ENCODE measurements at places on chromosomes 7 and 10.

- no peak for DNase-seq
These were observed 74.1 kb upstream of the UNC5B start for GRCh38 chr10:71138166-71138830.

DNA sequence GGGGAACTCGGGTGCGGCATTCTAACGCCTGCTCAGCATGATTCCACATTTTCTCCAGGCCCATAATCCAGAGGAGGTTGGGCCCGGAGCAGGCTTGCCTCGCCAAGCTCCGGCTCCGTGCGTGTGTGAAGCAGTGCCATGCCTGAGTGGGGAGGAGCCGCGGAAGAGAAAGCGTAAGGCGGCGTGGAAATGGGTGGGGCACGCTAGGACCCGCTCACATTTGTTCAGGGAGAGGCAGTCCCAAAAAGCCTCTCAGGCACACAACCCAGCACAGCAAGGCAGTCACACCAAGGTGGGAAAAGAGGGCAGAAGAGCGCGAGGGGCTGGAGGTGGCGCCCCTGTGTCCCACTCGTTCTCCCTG lies 695 bp upstream of the VDAC2 start:
- no peak for DNase-seq

DNA sequence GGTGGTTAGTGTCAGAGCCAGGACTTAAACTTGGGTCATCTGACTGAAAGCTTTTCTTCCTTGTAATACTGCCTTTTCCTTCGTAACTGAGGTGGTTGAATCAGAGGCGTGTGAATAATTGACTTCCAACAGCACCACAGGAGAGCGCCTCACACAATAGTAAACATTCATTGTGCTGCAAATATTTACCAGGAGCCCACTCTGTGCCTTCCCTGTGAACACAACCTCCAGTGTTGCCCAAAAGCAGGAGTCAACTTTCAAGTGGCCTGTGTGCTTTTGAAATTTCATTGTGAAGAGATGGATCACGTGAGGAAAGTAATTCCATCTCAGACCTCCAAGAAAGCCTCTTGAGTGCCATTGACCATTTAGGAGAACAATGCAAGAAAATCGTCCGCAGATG lies 60.2 kb downstream of the ADRA2A start:
- DNase-seq: no peak

GRCh38 chr7:152464312-152465118 lies 28.7 kb upstream of the KMT2C start:
- peak; percentile 73 for DNase-seq

Data from D721Med (cell line).